ELF-1 (cell line): ENCODE measurements at places on chromosomes 3 and 15.

- no peak for DNase-seq
These were observed 255.7 kb downstream of the MBNL1 start for GRCh38 chr3:152524198-152525140.

DNA sequence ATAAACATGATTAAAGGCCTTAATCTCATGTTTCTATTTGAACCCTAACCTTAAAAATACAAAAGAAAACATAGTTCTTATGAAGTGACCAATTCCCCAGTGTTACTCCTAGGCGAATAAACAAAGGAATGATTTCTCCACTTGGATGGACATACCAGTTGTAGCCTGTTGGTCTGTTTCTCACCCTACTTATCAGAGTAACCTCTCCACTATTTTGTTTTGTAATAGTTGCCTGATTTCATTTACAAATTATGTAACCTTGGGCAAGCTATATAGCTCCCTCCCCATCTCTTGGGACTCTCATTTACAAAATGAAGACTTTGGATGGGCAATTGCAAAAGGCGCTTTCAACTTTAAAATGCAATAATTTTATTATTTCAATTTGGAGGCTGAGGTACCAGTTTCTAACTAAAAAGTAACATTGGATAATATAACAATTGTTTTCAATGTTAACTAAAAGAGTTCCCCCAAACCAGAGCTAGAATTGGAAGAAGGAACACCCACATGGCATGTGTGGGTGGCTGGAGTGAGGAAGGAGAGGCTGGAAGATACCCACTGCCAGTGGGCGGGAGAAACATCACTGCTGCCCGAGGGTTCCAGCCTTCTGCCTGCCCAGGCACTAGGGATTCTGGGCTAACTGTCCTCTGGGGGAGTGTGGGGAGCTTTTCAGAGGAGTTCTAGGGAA is 74.2 kb downstream of the RFTN1 start:
- DNase-seq: no peak

DNA sequence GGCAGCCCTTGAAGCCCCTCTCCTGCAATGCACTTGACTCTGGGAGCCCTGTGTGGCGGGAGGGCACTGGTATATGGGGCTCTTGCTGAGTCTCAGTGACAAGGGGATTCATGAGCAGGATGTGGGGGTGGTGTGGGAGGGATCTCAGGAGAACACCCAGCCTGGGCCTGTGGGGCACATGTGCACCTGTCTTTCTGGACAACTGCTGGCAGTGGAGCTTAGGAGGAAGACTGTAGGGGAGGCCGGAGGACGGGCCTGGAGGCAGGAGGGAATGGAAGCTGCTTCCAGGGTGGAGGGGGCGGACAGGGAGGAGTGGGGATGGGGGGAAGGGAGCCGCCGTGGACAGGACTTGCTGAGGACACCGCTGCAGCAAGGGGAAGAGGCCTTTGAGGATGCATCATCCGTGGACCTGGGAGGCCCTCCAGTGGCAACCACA is 10.8 kb upstream of the SNRPA1 start:
- DNase-seq: no peak

GRCh38 chr15:75799190-75799589 is 44.1 kb upstream of the UBE2Q2 start:
- DNase-seq: no peak

DNA sequence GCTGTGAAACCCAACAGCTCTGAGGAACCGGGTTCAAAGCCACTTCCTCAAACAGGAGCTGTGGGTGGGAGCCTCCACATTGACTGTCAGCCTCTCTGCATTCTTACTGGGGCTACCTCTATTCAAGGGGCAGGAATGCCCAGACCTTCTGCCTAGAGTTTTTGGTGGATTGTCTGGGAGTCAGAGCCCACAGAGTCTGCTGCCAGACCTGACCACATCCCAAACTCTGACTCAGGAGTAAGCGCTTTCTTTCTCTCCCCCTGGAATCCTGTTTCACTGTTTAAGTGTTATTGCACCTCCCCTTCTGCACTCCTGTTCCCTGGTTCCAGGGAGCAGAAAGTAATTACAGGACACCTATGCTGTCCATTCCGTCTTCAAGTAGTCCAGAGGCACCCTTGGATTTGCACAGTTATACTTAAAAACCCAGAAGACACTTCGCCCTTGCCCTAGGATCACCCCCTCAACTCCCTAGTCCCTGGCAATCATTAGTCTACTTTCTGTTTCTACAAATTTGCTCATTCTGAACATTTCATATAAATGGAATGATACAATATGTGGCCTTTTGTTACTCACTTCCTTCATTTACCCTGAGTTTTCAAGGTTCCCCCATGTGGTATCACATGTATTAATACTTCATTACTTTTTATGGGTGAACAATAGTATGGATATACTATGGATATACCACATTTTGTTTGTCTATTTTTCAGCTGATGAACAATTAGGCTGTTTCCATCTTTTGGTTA is 37.9 kb upstream of the TJP1 start:
- no peak for DNase-seq

DNA sequence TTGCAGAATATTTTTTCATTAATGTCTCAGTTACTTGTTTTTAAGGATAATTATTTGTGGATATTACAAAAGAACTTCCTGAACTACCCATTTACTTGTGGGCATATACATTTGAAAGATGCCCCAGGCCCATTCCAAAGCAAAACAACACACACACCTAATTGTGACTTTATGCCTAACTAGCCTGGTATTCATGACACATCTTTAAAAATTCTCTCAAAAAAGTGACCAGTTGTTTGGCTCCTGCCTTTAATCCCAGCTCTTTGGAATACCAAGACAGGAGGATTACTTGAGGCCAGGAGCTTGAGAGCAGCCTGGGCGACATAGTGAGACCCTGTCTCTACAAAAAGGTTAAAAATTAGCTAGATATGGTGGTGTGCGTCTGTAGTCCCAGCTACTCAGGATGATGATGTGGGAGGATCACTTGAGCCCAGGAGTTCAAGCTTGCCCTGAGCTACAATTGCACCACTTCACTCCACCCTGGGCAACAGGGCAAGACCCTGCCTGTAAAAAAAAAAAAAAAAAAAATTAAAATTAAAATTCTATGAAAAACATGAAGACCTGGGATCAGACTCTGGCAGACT is 51.7 kb upstream of the SLC4A7 start:
- DNase-seq: no peak

GRCh38 chr3:71585887-71586809 is 2.6 kb upstream of the FOXP1 start:
- no peak for DNase-seq

DNA sequence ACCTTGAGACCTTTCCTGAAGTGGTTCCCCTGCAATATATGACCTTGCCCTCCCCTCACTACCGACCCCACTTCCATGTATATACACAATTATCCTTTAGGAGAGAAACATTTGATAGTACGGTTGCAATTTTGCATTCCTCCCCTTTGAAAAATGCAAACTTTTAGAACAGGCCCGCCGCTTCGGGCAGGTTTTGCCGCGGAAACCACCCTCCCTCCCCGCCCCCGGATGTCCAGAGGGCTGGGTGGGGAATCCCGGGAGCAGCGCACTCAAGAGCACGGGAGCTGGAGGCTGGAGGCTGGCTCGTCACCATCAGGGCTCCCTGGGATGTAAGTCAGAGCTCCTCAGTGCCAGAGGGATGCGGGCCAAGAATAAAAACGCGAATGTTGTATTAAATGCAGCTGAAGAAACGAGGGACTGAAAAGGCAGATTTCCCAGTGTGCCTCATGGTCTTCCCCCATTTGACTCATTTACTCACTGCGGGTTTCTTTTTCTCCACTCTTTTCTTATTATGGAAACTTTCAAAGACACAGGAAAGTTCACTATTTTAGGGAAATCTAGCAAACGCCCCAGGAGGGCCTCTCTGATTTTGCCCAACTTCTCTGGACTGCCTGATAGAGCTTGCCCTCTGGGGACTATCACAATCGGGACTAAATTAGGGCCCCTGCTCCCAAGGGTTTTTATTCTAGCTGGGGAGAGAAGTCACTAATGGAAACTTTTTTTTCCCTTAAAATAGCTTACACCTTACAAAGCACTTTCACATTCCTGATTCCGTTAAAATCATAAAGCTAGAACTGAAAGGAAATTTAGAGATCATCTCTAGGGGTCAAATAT is 2.9 kb upstream of the USP3 start:
- peak; percentile 68 for DNase-seq

GRCh38 chr3:46846624-46847542 is 16.4 kb downstream of the MYL3 start:
- DNase-seq: no peak

DNA sequence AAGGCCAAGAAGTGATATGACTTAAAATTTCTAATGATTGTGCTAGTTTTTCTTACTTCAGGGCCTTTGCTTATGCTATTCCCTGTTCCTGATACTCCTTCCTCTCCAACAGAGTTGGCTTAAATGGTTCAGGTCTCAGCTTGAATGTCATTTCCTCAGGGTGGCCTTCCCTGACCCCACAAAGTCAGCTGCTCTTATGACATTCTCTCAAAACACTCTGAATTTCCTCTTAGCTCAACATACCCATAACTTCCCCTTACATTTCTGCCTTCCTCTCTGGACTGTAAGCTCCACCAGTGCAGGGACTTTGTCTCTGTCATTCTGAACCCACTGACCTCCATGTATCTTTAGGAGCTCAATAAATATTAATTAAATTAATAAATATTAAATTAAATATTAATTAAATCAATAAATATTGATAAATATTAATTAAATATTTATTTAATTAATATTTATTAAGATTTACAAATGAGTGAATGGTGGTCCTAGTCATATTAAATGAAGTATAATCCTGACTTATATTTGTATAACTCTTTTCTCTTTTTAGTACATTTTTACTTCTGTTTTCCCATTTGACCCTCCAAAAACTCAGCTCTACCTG is 17.9 kb upstream of the TMCC1 start:
- no peak for DNase-seq

DNA sequence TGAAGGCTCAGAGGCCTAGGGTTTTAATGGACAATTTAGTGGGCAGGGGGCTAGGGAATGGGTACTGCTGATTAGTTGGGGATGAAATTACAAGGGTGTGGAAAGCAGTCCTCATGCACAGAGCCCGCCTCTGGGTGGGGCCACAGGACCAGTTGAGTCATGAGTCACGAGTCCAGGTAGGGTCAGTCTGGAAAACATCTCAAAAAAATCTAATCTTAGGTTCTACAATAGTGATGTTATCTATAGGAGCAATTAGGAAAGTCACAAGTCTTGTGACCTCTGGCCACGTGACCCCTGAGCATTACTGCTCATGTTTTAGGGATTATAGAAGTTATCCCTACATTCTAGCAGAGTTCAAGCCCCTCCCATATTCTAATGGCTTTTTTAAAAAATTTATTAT is 18.6 kb upstream of the IREB2 start:
- no peak for DNase-seq

DNA sequence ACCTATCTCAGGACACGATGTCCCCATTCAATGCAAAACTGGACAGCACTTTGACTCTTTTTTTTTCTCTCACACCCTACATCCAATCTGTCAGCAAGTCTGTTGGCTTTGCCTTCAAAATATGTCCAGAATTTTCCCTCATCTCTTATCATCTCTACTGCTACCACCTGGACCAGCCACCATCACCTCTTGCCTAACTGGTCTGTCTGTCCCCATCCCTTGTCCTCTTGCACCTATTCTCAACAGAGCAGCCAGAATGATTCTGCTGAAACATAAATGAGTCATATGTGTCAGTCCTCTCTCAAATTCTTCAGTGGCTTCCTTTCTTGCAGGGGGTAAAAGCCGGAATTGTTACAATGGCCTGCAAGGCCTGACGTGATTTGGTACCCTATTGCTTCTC is 105.8 kb downstream of the CYP19A1 start:
- DNase-seq: no peak

DNA sequence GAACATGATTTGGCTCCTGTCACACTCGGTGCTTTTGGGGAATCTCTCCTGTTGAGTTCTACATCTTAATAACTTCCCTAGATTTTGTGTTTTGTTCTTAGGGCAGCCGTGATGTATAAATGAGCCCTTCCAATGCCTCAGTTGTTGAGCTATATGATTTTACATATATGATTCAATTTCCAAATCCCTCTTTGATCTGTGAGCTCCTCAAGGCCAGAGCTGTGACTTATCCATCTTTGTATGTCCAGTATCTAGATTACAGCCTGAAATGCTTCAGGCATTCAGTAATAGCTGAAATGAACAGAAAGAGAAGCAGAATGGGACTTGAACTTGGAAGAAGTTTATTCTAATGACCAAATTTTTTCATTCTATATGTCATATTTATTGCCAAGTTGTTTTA is 26.6 kb downstream of the CGGBP1 start:
- no peak for DNase-seq

DNA sequence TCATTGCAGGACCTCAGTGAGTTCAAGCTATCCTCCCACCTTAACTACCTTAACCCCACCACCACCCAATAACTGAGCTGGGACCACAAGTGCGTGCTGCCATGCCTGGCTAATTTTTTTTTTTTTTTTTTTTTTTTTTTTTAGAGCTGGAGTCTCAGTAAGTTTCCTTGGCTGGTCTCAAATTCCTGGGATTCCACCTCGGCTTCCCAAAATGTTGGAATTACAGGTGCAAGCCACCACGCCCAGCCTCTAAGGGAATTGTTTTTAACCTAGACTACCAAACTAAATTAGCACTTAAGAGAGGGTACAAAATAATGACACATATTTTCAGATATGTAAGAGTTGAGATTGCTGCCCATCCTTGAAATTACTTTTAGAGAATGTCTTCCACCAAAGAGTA is 4.3 kb upstream of the TNIK start:
- DNase-seq: peak; percentile 4

DNA sequence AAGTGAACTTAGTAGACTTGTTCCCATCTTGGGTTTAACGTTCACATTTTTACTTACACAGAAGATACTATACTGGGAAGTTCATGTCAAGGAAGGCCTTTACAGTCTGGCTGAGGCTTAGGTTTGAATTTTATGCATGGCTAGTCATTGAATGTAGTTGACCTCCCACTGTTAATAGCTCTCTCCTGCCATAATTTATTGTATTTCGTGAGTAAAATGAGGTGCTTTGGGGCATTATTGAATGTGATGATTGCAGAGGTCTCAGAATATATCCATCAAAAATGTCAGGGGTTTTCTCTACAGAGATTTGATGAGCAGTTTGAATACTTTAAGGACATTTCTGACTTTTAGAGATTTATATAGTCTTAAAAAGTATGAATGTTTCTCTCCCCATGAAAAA is 356.6 kb upstream of the GRM7 start:
- no peak for DNase-seq

DNA sequence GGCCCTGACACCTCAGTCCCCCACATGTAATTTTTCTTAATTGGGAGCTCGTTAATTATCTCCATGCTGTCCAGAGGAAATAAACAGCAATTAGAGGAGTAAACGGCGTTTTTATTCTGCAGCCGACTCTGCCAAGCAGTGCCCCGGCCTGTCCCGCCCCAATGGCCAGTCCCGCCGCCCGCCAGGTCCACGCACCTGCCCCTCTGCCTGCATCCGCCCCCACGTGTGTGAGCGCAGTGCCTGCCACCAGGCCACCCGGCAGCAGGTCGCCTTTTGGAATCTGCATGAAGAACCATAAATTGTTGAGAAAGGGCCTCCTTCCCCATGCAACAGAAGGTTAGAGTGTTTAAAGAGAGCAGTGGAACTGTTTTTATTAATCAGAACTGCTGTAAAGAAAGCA is 87.5 kb upstream of the LINGO1 start:
- DNase-seq: no peak

DNA sequence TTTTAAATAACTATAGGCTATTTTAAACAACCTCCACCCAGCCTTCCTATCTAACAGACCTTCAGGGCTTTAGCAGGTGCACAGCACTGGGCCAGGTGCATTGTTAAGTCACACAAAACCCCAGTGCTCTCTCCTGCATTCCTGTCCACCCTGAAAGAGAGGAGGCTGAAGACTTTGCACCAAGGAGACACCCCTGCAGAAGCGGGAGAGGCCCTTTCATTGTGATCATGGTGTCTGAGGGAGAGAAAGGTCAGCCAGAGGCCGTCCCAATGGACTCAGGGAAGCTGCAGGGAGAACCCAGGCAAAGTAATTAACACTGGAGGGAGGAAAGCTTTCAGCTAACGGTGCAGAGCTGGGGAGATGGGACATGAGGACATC is 5.2 kb downstream of the LRIG1 start:
- peak; percentile 72 for DNase-seq
